Naive thymus-derived CD8-positive, alpha-beta T cell (primary cell): ENCODE measurements at places on chromosomes 5 and 9.

GRCh38 chr9:92254381-92255337 lies 38.8 kb downstream of the IARS1 start:
- DNase-seq: no peak

- no peak for DNase-seq
Observed at GRCh38 chr5:154970759-154971158, 29.9 kb downstream of the MRPL22 start.

- no peak for DNase-seq
Observed at GRCh38 chr9:68733021-68733405, 28.0 kb downstream of the PIP5K1B start.

DNA sequence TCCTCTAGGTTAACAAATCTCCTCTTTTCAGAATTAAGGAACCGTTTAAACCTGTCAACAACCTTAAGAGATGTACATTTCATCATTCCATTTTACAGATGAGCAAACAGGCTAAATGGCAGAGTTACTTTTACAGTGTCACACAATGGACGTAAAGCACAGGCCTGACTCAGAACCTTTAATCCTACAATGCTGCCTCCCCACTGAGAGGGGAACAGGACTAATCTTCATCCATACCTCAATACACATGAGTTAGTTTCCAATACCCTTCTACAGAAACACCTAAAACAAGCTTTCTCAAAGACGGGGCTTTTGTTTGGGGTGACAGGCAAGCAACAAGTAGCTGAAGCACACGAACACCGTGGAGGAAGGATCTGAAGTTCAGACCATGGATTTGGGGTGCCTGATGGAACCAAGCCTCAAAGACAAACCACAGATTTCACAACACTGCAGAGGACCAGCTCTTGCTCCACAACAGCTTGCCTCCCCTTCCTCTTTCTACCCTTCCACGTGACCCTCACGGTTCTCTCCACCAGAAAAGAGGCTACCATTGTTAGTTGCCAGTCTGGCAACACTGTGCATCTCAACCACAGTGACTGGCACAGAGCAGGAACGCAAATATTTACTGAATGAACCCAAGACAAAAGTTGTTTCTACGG lies 1.8 kb downstream of the RNF130 start:
- DNase-seq: no peak
